Stimulated activated CD8-positive, alpha-beta memory T cell treated with anti-CD3 and anti-CD28 coated beads, Interleukin-7, amount 100 ng/mL, for 1 hour (primary cell): ENCODE measurements at places on chromosomes 7 and 10.

GRCh38 chr10:89201345-89202032, 5.6 kb downstream of the CH25H start:
- DNase-seq: no peak

GRCh38 chr7:73860859-73861258, at the start of gene TMEM270:
Gene TMEM270 (plus strand): TSS chr7:73861159. CDS start chr7:73861195, 36 bp downstream.
- DNase-seq: no peak

DNA sequence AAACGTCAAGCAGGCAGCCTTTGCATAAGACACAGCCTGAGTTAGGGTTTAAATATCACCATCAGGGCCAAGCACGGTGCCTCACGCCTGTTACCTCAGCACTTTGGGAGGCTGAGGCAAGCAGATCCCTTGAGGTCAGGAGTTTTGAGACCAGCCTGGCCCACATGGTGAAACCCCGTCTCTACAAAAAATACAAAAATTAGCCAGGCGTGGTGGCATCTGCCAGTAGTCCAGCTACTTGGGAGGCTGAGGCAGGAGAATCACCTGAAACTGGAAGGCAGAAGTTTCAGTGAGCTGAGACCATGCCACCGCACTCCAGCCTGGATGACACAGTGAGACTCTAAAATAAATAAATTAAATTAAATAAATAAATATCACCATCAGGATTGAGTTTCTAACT, 33.0 kb downstream of the SRPK2 start:
- DNase-seq: no peak

GRCh38 chr10:16765509-16766375, 51.5 kb downstream of the RSU1 start:
- no peak for DNase-seq

DNA sequence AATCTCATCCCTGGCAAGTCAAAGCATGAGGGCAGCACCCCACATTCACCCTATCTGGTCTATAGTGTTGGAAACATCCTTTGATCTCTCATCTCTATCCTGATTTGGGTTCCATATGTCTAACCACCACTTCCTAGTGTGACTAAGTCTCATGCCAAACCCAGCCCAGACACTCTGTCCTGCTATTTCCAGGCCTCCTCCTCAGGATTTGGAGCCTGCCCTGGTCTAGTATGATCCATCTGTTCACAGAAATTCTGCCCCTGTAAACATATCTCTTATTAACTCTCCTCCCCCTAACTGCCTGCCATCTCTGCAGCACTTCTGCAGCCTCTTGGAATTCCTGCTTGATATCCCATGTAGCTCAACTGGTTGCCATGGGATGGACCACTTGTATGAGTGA, 320.9 kb upstream of the IMMP2L start:
- no peak for DNase-seq

- no peak for DNase-seq
These were observed 316.7 kb upstream of the NPSR1 start for GRCh38 chr7:34341326-34341725.

DNA sequence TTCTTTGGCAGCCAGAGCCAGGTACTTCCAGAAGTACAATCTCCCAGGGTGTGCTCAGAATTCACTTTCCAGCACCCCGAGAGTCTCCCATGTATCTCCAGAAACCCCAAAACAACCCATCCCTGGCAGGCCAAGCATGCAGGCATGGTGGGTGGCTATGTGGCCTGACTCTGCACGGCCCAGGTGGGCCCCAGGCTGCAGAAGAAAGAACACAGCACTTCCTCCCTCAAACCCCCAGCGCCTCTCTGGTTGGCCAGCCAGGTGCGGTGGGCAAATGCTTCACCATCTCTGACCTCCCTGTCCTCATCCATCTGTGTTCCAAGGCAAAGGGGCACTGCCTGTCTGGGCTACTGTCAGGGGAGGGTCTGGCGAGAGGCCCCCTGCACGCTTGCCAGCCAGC, 100.3 kb downstream of the MKI67 start:
- no peak for DNase-seq

GRCh38 chr7:159040912-159041711, 103.6 kb downstream of the VIPR2 start:
- DNase-seq: no peak

DNA sequence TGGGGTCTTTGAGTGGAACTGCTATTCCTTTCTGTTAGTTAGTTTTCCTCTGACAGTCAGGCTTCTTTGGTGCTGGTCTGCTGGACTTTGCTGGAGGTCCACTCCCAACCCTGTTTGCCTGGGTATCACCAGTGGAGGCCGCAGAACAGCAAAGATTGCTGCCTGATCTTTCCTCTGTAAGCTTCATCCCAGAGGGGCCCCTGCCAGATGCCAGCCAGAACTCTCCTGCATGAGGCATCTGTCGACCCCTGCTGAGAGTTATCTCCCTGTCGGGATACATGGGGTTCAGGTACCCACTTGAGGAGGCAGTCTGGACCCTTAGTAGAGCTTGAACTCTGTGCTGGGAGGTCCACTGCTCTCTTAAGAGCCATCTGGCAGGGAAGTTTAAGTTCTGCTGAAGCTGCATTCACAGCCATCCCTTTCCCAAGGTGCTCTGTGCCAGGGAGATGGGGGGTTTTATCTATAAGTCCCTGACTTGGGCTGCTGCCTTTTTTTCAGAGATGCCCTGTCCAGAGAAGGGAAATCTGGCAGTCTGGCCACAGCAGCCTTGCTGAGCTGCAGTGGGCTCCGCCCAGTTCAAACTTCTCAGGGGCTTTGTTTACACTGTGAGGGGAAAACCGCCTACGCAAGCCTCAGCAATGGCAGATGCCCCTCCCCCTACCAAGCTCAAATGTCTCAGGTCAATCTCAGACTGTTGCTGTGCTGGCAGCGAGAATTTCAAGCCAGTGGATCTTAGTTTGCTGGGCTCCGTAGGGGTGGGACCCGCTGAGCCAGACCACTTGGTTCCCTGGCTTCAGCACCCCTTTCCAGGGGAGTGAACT, 89.7 kb upstream of the CDK6 start:
- no peak for DNase-seq

DNA sequence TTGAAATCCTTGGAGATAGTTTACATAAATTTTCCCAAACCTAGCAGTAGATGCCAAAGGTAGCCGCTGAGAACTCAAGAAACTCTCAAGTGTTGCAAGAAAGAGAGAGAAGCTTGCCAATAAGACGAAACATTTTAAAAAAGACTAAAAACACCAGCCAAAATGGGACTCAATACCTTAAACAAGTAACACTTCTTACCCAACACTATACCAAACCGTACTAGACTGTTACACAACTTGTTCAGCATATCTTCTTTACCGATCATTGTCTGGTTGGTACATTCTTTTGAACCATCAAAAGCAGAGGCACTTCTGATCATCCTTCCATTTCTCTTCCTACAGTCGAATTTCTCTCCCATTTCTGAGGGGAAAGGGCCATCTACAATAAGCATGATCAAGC, 4.8 kb upstream of the PTPN12 start:
- DNase-seq: no peak

DNA sequence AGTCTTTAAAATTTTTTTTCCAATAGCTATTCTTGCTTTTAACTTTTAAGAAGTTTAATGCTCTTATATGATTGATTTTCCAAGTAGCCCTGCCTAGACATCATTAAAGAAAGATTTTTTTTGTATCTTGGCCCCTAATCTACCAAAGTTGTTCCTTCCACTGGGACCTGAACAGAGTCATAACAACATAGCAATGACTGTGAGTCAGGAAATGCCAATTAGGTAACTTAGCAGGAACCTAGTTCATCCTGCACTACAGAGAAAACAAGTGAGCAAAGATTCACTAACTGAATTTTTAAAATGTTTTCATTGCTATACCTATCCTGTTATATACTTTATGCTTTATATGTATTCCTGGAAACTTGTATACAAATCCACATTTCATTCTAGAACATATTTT, 284.7 kb downstream of the BICC1 start:
- no peak for DNase-seq
